Hepatocyte (in vitro differentiated cells): ENCODE measurements at places on chromosomes 6 and 20.

- peak overlapping the region; percentile 28 for H3K27ac ChIP-seq
- no peak overlapping the region for H3K4me3 ChIP-seq
- DNase-seq: no peak
- no peaks in the 10 kb centered on the region for H3K27me3 ChIP-seq
- H3K36me3 ChIP-seq: no peaks in the 10 kb centered on the region
Measured at GRCh38 chr6:106748547-106749207, 119.3 kb downstream of the QRSL1 start.

DNA sequence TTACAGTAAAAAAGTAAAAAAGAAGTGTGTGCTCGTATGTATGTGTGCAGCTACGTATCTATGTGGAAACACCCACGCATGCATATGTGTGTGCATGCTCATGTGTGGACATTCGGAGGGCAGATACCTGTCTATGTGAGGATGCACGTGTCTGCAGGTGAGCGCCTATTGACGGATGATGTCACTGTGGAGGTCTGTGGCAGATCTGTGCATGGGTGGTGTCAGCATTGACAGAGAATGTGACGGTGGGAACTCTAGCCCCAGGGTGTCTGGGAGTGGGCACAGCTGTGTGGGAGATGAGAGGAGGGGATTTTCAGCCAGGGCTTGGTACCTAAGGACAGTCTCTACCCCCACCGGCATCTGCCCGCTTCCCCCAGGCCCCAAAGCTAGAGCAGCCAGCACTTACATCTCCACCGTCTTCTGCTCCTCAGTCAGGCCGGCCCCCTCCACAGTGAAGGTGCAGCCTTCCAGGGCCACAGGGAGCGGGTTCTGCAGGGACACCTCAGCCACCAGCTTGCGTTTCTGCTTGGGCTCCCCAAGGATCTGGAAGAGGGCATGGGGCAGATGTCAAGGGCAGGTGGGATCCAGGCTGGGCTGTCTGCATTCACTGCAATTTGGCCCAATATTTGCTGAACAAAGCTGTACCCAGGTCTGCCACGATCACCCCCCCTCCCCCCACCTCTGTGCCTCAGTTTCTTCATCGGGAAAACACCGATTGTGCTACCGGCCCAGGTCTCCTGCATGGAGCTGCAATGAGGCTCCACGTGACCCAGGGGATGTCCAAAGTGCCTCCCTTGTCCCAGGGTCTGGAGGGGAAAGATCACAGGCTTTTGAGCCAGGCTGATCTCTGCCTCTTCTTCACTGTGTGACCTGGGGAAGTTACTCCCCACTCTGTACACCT, 34.1 kb downstream of the TGM2 start:
- H3K36me3 ChIP-seq: no peaks in the 10 kb centered on the region
- no peak overlapping the region for H3K27ac ChIP-seq
- peaks cover 14% of the 10 kb centered on the region for H3K4me1 ChIP-seq
- H3K27me3 ChIP-seq: no peaks in the 10 kb centered on the region

DNA sequence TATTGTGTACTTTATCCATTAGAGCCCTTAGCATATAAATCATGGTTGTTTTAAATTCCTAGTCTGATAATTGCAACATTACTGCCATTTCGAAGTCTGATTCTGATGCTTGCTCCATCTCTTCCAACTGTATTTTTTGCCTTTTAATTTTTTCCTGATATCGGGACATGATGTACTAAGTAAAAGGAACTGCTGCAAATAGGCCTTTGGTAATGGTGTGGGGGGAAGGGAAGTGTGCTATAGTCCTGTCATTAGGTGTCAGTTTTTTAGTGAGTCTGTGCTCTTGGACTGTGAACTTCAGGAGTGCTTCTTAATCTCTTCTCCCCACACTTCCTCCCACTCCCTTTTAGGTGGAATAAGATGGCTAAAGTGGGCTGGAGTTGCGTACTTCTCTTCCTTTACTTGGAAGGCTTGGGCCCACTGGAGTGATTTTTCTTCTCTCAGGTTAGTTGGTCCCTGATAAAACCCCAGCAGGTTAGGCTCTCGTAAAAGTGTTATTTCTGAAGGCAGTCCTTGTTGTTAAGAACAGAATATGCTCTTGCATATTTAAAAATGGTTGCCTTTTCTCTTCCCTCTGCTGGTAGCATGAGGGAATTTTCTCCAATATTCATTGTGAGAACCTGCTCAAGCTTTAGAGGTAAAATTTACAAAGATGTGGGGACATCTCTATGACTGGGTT, 18.1 kb downstream of the STXBP5 start:
- H3K27ac ChIP-seq: peak overlapping the region; percentile 41
- H3K36me3 ChIP-seq: no peaks in the 10 kb centered on the region
- peaks cover 7% of the 10 kb centered on the region for H3K4me1 ChIP-seq
- DNase-seq: peak; percentile 8

GRCh38 chr20:2866236-2866635, 7.0 kb upstream of the PTPRA start:
- H3K27me3 ChIP-seq: no peaks in the 10 kb centered on the region
- DNase-seq: no peak
- H3K4me1 ChIP-seq: peaks cover 10% of the 10 kb centered on the region
- no peaks in the 10 kb centered on the region for H3K36me3 ChIP-seq
- no peak overlapping the region for H3K27ac ChIP-seq

- no peak overlapping the region for H3K4me3 ChIP-seq
- H3K36me3 ChIP-seq: no peaks in the 10 kb centered on the region
- H3K27me3 ChIP-seq: no peaks in the 10 kb centered on the region
- H3K4me1 ChIP-seq: peaks cover 14% of the 10 kb centered on the region
- DNase-seq: no peak
- no peak overlapping the region for H3K27ac ChIP-seq
Measured at GRCh38 chr6:138956244-138956924, 31.7 kb downstream of the REPS1 start.

- no peak overlapping the region for H3K4me3 ChIP-seq
- H3K4me1 ChIP-seq: no peaks in the 10 kb centered on the region
- no peak for DNase-seq
- H3K36me3 ChIP-seq: no peaks in the 10 kb centered on the region
Measured at GRCh38 chr20:41872930-41873329, 254.8 kb upstream of the CHD6 start.
